ENCODE measurements at places on chromosomes 3 and 15. TPM values are rescaled to one million over a fixed set of nuclear protein-coding genes. Genes with fewer than 3 reads are reported as not detected.

DNA sequence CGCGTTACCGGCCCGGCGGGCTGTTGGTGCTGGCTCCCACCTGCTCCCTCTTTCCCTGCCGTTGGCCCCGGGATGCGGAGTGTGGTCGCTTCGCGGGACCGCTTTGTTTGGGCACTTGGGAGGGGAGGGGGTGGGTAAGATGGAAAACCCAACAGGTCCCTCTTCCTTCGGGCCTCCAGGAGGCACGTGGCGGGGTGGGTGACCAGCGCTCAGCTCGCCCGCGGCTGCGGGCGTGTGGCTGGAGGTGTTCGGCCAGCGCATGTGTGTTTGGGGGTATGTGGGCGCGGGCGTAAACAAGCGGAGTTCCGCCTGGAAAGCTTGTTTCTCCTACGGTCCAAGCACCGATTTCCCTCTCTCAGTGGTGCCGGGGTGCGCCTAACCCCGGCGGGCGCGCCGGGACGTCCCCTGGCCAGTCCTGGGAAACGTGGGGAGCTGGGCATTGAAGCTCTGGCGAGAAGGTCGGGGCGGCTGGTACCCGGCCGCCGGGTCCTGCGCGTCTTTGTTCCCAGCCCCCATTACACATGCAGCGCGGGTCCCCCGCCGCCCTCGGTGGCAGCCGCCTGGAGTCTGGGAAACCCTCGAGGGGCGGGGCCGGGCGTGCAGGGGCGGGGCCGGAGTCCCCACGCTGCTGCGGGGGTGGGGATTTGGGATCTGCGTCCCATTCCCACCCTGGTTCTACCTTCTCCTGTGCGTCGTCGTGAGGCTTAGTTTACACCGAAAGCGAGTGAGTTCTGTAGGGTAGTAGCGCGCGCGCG lies 1.4 kb downstream of the ACVR2B start:
- DNase-seq, result peak; percentile 86

Gene MESP2
- total RNA-seq, result 0.70 TPM

DNA sequence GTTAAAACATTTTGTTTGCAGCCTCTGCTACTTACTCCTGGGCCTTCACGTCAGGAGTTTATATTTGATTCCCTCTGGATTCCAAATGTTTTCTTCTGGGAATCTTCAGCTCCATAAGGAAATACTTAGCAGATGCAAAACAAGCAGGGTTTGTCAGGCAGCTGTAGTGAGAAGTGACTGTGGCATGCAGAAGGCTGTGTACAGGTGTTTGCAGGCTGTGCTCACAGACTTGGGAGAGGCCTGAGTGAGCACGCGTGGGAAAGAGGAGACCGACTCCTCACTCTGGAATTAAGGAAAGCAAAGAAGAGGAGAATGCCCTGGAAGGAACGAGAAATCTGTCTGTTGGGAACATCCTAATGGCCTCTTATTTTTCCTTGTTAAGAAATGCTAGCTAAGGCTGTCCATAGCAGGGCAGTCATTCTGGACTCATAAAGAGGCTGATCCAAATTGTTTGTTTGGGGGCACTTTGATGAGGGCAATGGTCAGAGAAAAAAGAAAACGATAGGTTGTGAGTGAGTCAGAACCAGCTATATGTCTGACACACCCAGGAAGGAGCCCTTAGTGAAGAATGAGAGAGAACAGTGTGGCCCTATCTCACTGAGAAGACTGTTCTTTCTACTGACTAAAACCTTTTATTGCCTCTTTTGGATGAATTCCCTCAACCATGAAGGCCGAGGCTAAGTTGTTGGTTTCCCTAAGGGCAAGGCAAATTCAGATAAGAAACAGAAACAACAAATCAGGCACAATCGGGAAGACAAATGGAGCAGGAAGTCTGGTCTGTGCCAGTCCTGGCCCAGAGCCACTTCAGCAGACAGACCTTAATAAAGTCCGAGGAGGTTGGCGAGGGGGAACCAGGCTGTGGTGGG lies 82.6 kb downstream of the TGFBR2 start:
- DNase-seq, result no peak

GRCh38 chr15:39878406-39878785 lies 41.7 kb downstream of the GPR176 start:
- no peak for DNase-seq

Gene UROC1
- total RNA-seq, result not detected

Gene GP5
- total RNA-seq, result 0.25 TPM

Gene PAQR5
- 3.4 TPM for total RNA-seq
